ENCODE measurements at places on chromosomes 2 and 18.

DNA sequence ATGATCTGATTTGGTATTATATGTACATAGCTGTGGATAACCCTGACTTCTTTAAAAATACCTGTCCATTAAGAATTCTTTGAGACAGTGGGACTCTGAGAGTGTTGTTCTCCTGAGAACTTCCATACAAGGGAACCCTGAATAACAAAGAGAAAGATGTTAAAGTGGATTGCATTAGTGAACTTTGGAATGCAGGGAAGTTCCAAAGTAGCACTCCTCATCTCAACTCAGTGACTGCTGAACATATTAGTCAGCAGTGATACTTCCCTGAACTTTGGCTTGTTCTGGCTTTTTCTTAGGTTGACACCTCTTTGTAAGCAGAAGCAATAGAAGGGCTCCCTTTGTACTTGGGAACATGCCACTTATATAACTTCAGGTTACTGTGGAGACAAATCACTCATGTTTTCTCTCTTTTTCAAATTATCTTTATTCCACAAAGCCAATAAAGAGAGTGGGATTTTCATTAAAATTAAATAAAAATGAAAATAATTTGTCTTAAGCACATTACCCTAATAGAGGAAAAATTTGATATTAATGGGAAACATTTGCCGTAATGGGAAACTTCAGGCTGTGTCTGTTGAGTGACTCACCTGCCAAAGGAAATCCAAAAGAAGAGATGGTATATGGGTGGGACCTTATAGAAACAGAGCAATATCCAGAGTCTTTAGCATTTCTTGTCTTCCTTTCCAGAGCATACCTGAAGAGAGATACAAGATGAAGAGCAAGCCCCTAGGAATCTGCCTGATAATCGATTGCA is 33.3 kb downstream of the CFLAR start:
- no peak for DNase-seq

GRCh38 chr2:70123051-70123828 is 36.0 kb downstream of the PCBP1 start:
- DNase-seq: peak; percentile 27

GRCh38 chr2:235506997-235507615 is 13.3 kb downstream of the AGAP1 start:
- peak; percentile 76 for DNase-seq

GRCh38 chr18:4276953-4277585 is 178.0 kb downstream of the DLGAP1 start:
- no peak for DNase-seq

- no peak for DNase-seq
Measured at GRCh38 chr2:191961556-191961955, 114.7 kb upstream of the CAVIN2 start.

DNA sequence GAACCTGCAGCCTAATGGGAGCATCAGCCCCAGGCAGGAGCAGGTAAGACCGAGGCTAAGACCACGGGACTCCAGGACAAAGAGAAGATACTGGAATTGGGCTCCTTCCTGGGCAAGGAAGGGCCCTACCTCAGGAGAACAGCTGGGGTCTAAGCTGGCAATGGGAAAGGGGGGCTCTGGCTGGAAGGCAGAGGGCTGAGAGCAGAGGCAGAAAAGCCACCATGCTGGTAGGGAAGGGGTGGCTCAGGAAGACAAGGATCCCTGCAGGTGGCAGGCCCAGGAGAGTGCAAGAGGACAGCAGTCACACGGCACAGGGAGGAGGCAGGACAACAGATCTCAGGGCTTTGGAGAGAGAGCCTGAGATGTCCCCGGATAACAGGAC is 203.5 kb downstream of the NDUFA10 start:
- no peak for DNase-seq

- no peak for DNase-seq
Measured at GRCh38 chr2:74199871-74200305, 1.5 kb downstream of the MTHFD2 start.

DNA sequence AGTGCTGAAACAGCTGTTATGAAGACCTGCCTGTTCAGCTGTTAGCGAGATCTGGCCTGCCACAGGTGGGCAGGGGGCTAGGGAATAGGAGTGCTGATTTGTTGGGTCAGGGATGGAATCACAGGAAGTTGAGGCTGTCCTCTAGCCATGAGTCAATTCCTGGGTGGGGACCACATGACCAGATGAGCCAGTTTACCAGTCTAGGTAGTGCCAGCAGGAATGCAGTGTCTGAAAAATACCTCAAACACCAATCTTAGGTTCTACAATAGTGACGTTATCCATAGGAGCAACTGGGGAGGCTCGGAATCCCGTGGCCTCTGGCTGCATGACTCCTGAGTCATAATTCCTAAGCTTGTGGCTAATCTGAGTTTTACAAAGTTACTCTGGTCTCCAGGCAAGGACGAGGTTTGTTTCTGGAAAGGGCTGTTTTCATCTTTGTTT is 44.9 kb downstream of the DYSF start:
- no peak for DNase-seq

DNA sequence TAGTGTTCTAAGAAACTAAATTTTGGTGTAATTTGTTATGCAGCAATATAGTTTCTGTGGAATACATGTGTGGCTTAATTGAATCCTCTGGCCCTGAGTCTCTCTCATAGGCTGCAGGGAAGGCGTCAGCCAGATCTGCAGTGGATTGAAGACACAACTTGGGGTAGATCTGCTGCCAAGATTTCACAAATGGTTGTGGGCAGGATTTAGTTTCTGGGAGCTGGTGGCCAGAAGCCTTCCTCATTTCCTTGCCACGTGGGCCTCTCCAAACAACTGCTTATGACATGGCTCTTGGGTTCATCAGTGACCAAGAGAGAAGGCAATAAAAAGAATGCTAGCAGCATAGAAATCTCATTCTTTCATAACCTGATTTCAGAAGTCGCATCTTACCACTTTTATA is 28.2 kb downstream of the CCDC102B start:
- DNase-seq: no peak

DNA sequence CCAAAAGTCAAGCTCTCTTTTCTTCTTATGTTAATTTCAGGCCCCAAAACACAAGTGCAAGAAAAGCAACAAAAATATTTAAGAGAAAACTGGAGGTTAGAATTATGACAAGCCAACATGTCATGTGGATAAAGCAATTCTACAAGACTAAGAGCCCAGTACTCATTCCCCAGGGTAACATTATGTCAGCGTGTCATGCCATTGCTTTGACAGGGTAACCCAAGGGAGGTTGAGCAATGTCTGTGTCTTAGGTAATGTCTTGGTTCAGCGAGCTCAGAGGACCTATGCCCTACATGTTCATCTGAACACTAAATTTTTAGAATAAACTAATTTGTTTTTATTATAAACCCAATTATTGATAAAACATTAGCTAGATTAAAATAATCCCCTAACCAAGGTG is 173.2 kb upstream of the ZNF804A start:
- no peak for DNase-seq

DNA sequence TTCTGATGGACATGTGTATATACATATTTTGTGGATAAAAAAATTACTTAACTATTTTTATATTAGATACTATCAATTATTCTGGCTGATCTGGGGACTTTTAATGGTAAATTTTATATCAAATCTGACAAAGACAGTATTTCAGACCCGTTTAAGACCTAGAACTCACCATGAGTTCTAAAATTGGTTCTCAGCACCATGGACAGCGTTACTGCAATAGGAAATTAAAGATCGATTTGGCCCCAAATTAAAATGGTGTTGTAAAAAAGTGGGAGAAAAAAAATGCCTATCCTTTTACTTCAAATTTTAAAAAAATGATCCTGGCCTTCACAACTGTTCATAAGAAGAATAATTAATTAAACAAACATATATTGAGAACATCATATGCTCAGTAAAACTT is 919 bp upstream of the SCN2A start:
- no peak for DNase-seq

GRCh38 chr2:96699621-96700020 is 40.2 kb downstream of the LMAN2L start:
- no peak for DNase-seq
